ENCODE measurements at places on chromosomes 1 and 21.

GRCh38 chr21:38770660-38771059 lies 35.1 kb upstream of the ETS2 start:
- no peak for DNase-seq

DNA sequence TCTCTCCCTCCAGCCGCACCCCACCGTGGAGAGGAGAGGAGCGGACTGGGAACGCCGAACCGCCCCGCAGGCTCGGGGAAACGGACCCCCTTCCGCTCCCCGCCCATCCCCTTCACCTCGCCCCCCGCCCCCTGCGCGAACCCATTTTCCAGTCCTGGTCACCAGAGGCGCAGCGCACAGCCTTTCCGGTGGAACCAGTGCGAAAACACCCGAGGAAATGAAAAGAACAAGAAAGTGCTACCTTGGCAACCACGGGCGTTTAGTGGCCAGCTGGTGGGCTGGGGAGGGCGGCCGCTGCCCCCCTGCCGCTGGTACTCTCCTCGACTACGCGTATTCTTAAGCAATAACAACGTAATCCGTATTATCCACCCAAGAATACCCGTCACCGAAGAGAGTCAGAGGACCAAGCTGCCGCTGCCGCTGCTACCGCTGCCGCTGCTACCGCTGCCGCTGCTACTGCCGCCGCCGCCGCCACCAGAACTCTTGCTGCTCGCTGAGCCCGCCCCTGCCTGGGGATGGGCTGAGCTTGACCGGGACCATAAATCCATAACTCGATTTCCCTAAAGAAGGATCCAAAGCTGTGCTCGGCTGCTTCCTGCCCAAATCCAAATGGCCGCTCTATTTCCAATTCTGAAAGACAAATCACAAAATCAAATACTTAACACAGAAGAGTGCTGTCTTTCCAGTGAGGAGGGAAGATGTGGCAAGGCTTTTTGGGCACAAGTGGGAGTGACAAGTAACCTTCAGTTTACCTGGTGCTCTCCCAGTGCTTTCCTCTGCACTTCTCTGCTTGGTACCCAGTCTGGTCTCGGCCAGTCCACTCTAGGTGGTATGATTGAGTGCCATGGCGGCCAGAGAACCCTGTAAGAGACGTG lies 125.2 kb upstream of the DPYD start:
- DNase-seq = no peak

DNA sequence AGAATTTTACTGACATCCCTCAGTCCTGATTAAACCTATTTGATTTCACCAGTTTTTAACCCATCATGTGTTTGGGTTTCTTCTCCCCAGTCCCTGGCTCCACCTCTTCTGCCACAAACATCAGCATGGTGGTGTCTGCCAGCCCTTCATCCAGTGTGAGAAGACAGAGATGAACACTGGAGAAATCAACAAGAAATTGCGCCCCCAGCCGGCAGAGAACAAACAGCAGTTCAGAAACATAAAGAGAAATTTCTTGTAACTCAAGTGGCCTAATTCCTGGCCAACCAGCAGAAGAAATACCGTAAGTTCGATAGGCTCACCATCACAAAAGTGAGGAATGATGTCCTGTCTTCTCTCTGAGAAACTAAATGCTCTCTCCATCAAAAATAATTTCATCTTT lies 18.3 kb downstream of the S100A11 start:
- DNase-seq = no peak

DNA sequence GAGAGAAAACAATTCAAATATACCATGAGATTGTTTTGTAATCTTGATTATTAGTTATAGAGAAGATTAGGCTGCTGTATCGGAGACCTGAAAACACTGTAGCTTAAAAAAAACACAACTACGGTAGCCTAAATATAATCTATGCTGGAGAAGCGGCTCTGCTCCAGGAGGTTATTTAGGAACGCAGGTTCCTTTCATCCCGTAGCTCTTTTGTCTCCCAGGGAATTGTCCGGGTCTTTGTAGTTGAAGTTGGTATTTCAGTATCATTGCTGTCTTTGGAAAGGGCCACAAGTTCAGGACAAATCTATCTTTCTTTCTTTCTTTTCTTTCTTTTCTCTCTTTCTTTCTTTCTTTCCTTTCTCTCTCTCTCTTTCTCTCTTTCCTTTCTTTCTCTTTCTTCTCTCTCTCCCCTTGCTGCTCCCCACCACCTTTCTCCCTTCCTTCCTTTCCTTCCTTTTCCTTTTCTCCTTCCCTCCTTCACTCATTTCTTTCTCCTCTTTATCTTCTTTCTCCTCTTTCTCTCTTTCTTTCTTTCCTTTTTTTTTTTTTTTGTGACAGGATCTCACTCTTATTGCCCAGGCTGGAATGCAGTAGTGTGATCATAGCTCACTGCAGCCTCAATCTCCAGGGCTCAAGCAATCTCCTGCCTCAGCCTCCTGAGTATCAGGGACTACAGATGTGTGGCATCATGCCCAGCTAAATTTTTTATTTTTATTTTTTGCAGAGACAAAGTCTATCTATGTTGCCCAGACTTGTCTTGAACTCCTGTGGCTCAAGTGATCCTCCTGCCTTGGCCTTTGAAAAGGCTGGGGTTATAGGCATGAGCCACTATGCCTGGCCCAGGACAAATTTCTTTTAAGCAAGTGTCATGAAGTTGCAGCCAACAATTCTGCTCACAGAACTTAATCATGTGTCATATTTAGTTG lies 10.9 kb upstream of the NFIA start:
- DNase-seq = no peak
